Testis (tissue), 5 donors: ENCODE measurements at places on chromosomes 16 and 17.

DNA sequence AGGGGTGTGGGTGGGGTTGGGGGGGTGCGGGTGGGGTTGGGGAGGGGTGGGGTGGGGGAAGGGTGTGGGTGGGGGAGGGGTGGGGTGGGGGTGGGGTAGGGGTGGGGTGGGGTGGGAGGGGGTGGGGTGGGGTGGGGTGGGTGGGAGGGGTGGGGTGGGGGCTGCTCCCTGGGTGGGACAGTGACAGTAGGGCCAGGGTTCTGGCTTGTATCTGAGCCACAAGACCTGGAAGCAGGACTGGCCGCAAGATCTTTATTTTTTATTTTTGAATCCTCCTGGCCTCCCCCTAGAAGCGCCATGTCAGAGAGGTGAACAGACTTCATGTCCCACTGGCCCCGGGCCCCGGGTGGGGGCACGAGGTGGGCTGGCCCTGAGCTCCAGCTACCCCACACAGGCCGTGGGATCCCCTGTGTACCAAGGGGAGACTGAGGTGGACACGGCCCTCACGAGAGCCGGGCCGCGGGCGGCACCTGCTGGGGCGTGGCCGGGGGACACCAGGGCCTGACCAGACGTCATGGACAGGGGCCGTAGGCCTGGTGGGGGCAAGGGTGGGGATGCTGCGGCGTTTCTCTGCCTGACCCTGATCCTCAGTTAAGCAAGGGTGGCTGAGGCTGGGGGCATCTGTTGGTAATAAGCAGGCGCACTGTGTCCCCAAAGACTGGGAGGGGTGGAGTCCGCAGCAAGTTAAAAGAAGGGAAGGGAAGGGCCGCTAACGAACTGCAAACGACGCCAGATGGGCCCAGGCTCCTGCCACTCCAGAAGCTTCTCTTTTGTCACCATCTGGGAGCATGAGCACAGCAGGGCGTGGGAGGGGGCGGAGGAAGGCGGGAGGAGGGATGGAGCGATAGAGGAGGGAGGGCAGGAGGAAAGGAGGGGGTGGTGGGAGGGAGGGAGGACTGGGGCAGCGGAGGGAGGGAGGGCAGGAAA is 22.3 kb upstream of the PABPN1L start:
- no peak for DNase-seq

DNA sequence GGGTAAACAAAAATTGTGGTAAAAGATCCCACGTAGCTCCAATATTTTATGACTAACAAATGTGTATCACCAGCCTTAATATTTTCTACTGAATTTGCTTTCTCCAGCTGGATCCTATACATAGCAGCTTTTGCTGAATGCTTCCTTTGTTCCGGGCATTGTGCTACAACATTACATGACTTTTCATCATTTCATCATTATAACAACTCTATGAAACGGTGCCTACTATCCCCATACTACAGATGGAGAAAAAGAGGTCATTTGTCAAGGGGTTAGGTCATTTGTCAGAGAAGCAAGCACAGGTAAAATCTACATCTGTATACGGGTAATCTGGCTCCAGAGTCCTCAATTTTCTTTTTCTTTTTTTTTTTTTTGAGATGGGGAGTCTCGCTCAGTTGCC is 74.3 kb downstream of the KANSL1 start:
- DNase-seq: no peak

GRCh38 chr16:73768786-73769203 is 527.8 kb upstream of the PSMD7 start:
- no peak for DNase-seq

- no peak for DNase-seq
Measured at GRCh38 chr17:73609758-73610157, 34.5 kb downstream of the SDK2 start.

DNA sequence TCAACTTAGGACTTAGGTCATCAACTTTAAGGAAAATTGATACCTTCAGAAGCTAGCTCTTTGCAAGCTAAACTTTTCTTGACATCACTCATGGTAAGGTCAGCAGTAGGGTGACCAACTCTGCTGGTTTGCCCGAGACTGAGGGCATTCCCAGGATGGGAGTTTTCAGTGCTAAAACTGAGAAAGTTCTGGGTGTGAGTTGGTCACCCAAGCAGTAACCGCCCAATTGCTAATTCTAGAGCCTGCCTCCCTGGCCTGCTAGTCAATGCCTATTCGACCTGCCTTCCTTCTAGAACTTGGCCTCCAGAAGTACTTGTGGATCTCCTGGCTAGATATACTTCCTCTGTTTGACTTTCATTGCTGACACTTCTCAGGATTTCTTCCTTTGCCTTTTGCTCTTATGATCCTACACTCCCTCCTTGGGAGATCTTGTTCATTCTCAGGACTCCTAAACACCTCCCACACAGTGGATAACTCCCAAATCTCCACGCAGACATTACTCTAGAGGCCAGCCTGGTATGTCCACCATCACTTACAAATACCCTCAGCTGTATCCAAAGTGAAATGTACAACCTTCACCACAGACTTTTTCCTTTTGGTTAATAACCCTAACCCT is 10.5 kb upstream of the MYO18A start:
- DNase-seq: no peak

DNA sequence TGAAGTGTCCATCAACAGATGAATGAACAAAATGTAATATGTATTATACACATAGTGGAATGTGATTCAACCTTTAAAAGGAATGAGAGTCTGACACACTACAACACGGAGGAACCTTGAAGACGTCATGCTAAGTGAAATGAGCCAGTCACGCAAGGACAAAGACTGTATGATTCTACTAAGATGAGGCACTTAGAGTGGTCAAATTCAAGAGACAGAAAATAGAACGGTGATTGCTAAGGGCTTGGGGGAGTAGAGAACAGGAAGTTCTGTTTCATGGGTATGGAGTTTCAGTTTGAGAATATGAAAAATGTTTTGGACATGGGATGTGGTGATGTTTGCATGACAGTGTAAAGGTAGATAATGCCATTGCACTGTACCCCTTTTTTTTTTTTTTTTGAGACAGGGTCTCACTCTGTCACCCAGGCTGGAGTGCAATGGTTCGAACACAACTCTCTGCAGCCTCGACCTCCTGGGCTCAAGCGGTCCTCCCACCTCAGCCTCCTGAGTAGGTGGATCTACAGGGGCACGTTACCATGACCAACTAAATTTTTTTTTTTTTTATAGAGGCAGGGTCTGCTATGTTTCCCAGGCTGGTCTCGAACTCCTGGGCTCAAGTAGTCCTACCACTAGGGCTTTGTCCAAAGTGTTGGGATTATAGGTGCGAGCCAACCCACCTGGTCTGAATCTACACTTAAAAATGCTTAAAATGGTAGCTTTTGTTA is 2.9 kb upstream of the CCDC102A start:
- DNase-seq: no peak

GRCh38 chr16:68259007-68259825 is 5.1 kb upstream of the SLC7A6 start:
- DNase-seq: no peak

GRCh38 chr16:88681709-88682451 is 4.4 kb downstream of the SNAI3 start:
- peak; percentile 65 for DNase-seq

DNA sequence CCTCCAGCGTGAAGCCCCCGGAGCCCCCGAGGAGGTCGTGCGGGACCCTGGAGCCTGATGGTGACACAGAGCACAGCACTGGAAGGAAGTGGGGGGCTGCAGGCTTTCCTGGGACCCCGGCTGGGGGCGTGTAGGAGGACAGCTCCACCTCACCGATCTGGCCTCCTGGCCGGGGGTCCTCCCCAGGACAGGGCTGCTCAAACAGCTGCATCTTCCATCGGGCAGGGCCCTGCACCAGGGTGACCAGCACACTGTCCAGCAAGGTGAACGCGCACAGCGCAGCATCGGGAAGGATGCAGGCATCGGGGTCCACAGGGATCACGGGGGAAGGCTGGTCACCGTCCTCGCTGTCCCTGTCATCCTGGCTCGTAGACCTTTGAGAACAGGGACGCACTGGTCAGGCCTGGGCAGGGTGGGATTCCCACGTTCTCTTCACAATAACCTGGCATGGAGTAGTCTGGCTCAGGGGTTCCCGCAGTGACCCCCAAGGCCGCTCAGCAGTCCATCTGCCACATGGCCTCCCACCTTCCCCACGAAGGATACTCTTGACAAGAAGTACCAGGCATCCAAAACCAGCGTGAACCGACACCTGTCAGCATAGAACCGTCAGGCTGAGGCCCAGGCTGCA is 1.2 kb downstream of the FAAP100 start:
- no peak for DNase-seq

GRCh38 chr17:71741836-71742235 is 379.0 kb upstream of the SOX9 start:
- no peak for DNase-seq

GRCh38 chr17:64133546-64134215 is 3.7 kb upstream of the ERN1 start:
- DNase-seq: peak; percentile 42

- no peak for DNase-seq
Measured at GRCh38 chr17:19372866-19373504, 5.3 kb upstream of the MAPK7 start.

- no peak for DNase-seq
Measured at GRCh38 chr17:35545150-35545549, 7.7 kb upstream of the SLFN12L start.
